ENCODE measurements at places on chromosomes 3 and 15.

DNA sequence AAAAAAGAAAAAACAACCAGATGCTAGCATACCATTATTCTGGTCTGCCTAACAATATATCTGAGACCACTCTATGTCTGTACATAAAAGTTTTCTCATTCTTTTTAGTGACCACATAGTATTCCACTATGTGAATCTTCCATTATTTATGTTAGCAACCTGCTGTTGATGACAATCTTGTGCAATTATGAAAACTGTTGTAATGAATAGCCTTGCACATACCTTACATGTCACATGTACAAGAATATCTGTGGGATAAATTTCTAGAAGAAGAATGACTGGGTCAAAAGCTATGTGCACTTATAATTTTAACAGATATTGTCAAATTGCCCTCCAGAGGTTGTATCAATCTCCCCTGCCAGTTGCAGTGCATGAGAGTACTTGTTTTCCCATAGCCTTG lies 62.5 kb downstream of the ARHGAP31 start:
- no peak for DNase-seq

DNA sequence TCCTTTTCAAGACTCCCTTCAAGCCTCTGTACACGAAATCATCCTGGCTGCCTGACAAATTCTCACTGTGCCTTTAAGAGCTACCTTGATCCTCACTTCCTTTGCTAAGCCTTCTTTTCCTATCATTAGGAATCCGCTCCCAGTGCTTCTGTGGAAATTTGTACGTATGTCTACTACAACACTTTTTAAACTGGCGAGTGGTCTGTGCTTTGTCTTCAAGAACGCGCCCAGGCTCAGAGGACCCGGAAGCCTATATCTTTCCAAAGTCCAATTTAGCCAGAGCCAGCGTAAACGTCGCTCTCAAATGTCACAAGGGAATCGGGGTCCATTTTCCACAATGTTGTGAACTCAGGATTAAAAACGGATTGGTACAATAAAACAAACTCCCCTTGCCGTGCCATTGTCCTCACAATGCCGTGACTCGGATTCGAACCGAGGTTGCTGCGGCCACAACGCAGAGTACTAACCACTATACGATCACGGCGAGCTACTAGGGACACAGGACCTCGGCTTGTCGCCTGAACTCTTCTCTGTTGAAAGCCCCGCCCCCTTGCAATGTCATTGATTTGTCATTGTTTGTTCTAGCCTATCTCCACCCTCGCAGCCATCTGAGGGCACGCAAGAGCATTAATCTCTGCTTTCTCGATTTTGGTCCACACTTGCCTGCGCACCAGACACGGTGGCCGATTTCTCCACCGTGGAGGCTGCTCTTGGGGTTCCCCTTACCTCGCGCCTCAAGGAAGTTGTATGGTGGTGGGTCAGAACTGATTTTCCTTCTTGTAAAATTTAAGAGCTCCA lies 12.4 kb upstream of the SHF start:
- DNase-seq = peak; percentile 99

GRCh38 chr3:190073264-190074008 lies 47.3 kb downstream of the P3H2 start:
- DNase-seq = no peak

DNA sequence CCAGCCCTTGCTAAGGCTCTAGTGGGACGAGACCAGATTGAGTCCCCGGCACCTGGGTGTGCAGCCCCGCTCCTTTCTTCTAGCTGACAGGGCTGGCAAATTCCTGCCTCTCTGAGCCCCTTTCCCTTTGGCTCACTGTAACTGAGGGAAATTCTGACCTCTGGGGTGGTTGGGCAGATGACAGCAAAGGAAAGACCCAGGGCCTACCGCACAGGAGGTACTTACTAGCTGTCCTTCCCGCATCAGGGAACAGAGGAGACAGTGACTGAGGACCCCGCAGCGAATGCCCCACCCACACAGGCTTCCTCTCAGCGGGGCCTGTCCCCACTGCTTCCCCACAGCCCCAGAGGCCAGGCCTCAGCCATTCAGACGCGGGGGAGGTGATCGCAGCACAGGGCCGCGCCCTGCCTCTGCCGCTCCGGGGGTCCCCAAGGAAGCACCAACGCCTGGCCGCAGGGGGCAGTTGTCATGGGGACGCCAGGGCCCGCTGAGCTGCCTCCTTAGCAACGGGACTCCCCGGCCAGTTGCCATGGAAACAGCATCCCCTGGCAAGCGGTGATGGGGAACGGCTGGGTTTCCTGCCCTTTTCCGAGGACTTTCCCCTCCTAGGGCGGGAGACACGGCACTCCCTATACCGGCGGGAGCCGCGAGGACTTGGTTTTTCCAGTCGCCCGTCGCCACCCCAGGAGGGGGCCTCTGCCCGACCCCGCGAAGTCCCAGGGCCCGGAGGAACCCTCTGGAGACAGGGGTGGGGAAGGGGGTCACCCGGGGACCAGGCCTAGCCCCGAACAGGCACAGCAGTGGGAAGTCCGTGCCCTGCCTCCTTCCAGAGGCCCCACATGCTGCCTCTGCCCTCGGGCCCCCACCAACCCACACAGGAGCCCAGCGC lies 50.1 kb downstream of the HCN4 start:
- DNase-seq = peak; percentile 74

DNA sequence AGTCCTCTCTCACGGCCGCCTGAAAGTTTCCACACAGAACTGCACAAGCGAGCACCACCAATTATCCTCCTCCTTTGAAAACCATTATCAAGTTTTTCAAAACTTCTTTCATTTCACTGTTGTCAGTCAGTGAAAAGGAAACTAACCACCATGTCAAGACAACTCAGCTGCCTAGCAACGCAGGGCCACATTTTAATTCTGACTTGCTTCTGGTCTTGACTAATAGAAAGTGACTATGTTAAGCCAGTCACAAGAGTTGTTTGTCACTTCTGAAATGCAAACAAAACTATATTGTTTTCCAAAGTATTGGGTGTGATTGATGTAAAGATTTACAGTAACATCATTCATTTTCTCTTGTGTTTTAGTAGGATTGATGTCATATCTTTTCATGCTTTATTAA lies 612.8 kb upstream of the AGTR1 start:
- peak; percentile 25 for DNase-seq

- DNase-seq = no peak
These were observed 306.5 kb downstream of the PLOD2 start for GRCh38 chr3:145854499-145854898.

GRCh38 chr15:88872706-88873105 lies 22.6 kb downstream of the HAPLN3 start:
- DNase-seq = no peak

- peak; percentile 5 for DNase-seq
These were observed 59.3 kb upstream of the OSTN start for GRCh38 chr3:191139736-191140135.

DNA sequence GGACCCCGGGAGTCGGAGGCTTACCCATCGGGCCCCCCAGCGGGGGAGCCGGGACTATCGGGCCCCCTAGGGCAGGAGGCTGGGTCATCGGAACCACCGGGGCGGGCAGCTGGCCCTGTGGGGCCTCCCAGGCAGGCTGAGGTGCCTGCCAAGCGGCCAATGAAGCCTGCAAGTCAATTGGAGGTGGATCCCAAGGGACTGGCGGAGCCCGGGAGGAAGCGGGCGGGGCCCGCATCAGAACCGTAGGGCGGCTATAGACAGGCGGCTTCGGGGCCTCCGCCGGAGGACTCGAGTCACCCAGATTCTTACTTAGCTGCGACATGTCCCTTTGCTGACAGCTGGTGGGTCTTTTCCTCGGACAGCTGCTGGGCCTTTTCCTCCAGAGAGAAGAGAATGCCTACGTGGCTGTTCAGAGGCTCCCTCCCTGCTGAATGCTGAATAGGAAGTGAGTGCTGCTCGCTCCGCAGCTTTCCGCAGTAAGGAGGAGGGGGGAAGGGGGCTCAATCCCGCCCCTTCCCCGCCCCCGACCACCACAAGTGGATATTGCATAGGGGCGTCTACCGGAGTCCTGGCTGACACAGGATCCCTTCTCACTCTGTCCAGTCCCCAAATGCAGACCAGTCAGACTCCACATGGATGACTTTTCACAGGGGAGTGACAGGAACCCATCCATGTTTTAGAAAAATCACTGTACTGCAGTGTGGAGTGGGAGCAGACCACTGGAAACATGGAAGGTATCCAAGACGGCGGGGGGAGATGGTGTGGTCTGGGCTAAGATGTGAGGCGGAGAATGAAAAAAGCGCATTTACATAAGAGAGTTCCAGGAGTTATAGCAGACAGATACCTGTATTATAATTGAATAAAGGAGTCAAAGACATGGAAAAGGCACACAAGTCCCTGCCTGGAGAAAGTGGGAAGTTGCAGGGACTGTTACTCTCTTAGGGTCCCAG lies at the start of gene MAGEL2:
MAGEL2 (minus strand) TSS at position 447 of the 950 bp plus-strand sequence; CDS start at position 322, 125 bp downstream.
- no peak for DNase-seq

GRCh38 chr3:160885791-160886286 lies 129.8 kb downstream of the PPM1L start:
- DNase-seq = peak; percentile 76

- DNase-seq = no peak
These were observed 14.8 kb upstream of the TMEM108 start for GRCh38 chr3:133023362-133023761.

DNA sequence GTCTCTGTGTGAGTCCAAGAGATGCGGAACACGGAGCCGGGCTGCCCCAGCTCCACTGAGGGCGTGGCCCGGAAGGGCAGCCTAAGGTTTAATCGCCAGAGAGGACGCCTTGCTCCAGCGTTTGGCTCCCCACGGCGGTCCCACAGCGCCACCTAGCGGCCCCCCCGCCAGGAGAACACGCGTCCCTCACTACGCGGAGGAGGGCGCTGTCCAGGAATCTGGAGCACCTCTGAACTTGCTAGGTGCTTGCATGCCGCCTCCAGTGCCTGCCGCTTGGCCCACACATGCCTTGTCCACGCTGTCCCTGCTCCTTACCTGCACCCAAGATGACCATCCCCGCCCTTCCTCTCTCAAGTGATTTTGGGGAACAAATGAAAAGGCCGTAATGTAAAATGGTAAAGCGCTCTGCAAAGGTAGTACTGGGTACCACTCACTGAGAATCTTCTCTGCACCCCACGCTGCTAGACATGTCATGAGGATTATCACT lies 14.4 kb upstream of the MRPS22 start:
- peak; percentile 85 for DNase-seq

- no peak for DNase-seq
These were observed 13.1 kb downstream of the HDAC11 start for GRCh38 chr3:13492976-13493866.

GRCh38 chr3:119219069-119219468 lies 21.6 kb downstream of the B4GALT4 start:
- no peak for DNase-seq

GRCh38 chr3:113147681-113148261 lies 63.6 kb upstream of the BOC start:
- no peak for DNase-seq

DNA sequence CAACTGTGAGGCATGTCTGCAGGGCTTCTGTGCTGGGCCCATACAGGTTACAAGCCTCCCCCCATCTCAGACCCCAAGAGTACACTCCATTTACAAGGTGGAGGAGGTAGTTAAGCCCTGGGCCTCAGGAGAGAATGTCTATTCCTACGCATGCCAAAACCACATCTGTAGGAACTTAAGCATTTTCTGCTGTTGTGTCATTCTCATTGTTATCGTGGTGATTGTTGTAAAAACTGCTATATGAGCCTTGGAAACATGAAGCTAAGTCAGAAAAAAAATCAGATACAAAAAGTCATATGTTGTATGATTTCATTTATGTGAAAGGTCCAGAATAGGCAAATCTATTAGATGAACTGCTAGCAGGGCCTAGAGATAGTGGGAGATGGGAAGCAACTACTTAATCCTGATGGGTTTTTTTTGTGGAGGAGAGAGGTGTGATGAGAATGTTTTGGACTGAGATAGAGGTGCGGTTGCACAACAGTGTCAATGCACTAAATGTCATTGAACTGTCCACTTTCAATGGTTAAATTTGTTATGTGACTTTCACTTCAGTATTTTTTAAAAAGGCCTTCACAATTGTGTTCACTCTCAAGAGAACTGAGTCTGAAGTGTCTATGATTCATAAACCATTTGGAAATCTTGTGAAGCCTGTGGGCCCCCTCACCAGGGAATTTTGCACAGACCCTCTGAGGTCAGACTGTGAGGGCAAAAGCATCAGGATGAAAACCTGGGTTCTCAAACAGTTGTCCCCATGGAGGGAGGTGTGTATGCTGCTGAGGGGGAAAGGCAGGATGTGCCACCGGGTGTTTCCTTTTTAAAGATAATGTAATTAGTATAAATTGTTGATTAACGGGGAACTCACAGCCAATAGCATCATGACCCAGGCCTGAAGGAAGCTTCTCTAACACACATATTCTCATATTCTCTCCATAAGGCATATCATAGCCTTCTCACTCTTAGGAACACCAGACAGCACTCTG lies 3.2 kb downstream of the RTP3 start:
- DNase-seq = no peak

GRCh38 chr3:9105421-9105820 lies 142.1 kb upstream of the RAD18 start:
- no peak for DNase-seq

- no peak for DNase-seq
These were observed 4.1 kb downstream of the KLHDC8B start for GRCh38 chr3:49175530-49175929.

DNA sequence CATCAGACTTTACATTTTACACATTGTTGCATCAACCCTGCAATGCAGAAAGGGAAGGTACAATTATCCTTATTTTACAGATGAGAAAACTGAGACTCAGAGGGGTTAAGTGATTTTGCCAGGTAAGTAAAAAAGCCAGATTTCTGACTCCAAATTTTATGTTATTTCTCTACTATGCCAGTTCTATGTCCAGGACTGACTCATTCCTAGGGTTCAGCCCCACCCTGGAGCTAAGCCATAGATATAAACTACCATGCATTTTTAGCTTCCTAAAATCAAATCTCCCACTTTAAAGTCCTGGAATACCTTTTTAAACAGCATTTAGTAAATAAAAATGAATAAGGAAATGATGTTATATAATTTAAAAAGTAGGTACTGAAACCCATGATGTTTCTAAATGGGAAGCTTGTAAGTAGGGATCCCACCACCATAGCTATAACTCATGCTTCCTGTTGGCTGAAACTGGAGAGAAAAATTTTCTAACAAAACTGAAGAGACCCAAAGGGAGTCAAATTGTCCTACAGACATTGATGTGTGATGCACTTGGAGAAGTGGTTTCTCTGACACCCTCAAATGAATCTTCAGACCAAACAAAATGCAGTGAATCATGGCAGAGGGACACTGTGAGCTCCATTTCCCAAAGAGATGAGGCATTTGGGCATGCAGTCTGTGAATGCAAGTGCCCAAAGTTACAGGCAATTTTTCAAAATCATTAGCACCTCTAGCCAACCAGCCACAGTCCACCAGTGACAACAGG lies 301.7 kb upstream of the UMPS start:
- DNase-seq = no peak

GRCh38 chr3:8938021-8938420 lies 25.3 kb downstream of the RAD18 start:
- DNase-seq = peak; percentile 36

DNA sequence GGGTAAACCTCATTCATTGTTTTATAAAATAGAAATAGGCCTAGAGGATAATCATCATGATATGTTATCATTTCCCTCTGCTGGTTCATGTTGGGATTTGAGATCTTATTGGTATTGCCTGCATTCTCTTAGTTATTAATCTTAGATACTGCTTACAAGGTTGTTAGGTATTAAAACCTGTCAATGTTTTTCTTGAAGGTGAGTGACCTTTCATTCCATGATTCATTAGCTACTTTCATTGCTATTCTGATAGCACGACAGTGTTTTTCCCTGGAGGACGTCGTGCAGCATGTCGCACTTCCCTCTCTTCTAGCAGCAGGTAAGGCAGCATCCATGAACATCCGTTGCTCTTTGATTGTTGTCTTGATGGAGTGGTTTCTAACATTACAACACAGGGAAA lies 17.1 kb downstream of the P2RY12 start:
- DNase-seq = no peak

GRCh38 chr3:49339581-49339940 lies 292 bp downstream of the USP4 start:
- no peak for DNase-seq
